ENCODE measurements at places on chromosomes 16 and 17.

GRCh38 chr17:48037036-48037837 lies at the start of gene COPZ2:
Gene COPZ2, minus strand, starts transcription at chr17:48037797. Its CDS starts 20 bp downstream, at chr17:48037777.
- peak; percentile 54 for DNase-seq

DNA sequence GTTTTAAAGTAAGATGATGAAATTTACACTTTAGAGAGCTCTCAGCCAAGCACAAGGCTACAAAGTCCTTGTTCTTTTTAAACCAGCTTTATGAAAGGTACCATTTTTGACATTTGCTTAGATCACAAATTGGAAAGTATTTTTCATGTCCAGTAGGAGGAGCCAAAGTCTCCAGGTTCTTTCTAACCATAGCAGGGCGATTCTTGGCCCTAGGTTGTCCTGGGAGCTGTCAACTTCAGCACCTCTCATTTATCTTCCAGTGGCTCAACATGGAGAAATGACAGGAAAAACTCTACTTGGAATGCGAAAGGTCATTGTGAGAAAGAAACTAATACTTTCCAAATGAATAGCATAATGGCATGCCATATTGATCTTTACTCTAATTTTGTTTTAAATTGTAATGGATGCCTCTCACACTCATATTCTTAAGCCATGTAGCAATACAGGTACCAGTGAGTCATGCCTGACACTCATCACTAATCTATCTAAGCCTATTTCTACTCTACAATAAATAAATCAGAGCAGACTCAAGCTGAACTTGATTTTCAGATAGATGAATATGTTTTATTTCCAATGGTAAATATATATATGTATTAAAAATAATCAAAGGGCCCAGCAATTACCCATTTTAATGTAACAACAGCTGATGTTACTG lies 919.1 kb upstream of the EEF2KMT start:
- no peak for DNase-seq

GRCh38 chr17:1231456-1231855 lies 38.8 kb upstream of the BHLHA9 start:
- no peak for DNase-seq

DNA sequence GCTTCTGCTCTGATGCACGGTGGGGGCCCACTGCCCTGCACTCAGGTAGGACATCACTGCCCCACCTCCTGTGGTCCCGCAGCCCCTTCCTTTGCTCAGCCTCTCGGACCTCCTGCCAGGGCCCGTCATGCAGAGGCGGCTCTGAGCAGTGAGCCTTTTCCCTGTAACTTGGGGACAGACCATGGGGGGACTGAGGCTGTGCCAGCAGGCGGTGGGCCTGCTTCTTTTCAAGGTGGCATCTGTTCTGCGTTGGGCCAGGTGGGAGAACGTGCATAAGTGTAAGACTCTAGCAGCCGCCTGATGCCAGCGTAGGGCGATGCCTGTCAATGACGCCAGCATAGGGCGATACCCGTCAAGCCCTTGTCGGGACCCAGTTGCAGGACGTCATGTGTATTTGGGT lies 40.3 kb upstream of the ZNF469 start:
- DNase-seq: no peak

DNA sequence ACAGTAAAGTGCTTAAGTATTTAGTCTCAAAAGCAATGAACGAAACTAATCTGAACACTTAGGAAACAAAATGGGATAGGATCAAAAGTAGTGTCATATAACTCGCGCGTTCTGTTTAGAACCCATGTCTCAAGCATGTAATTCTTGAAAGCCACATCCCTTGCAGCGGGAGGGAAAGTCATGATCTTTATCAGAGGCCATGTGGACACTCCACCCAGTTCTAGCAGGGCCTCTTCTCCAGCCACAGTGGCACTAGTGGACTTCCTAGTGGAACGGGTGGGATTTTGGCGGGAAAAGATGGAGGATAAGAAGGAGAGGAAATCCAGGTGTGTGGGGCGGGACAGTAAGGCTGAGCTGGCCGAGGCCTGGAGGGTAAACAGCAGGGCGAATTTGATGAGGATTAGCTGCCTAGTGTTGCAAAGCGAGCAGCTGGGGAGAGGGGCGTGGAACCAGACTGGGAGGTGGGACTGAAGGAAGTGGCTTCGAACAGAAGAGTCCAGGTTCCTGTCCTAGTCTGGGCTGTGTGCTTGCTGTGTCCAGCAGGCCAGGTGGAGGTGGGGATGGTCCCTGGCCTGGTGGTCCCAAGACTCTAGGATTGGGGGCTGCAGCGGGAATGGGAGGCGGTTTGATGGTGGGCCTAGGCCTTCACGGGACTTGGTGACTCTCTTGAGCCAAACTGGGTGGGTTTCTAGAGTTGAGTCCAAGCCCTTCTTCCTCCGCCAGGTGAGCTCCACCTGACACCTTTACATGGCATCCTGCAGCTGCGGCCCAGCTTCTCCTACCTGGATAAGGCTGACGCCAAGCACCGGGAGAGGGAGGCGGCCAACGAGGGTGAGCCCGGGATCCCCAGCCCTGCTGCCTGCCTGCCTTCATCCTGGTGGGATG lies 15.9 kb downstream of the POLR3E start:
- no peak for DNase-seq

Measured in activated naive CD4-positive, alpha-beta T cell (primary cell).